ENCODE measurements at places on chromosomes 11 and 22.
A peak's percentile ranks its signal among the peaks of the same experiment; 100 is the strongest.

- no peak for DNase-seq
These were observed 31.7 kb upstream of the SLC25A1 start for GRCh38 chr22:19210188-19210587.

DNA sequence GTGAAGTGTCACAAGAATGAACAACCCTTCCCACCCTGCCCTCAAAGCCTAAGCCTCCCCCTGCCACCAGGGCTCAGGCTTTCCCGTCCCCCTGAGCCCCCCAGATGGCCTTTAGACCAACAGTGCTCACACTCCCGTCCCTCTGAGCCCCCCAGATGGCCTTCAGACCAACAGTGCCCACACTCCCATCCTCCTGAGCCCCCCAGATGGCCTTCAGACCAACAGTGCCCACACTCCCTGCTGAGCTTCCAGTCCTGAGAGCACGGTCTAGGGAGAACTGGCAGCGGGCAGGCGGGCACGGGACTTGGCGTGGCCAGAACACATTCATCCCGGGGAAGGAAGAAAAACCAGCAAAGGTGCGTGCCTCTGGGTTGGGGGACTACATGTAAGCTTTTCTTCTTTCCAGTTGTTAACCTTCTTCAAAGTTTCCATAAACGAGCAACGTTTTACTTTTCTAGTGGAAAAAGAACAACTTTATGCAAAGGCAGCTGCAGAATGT lies 2.5 kb downstream of the MRGPRG start:
- DNase-seq, result no peak

- no peak for DNase-seq
These were observed 14.1 kb downstream of the SPECC1L start for GRCh38 chr22:24284747-24285203.

DNA sequence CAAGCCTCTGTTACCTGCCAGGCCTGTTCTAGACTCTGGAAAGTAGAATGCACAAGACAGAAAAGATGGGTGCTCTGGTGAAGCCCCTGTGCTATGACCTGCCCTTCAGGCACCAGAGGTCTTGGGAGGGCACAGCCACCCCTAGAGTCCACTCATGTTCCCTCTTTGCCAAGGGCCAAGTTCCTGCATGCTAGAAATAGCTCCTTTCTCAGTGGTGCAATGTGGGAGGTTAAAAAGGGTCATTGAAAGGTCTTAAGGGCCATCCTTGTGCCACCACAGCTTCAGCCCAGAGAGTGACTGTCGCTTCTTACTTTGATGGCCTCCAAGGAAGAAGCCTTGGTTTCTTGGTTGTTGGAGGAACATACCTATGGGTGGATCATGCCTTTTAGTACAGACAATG lies 84.6 kb upstream of the PARVA start:
- DNase-seq, result no peak

GRCh38 chr11:123473941-123474677 lies 44.0 kb downstream of the GRAMD1B start:
- DNase-seq, result peak; percentile 93

DNA sequence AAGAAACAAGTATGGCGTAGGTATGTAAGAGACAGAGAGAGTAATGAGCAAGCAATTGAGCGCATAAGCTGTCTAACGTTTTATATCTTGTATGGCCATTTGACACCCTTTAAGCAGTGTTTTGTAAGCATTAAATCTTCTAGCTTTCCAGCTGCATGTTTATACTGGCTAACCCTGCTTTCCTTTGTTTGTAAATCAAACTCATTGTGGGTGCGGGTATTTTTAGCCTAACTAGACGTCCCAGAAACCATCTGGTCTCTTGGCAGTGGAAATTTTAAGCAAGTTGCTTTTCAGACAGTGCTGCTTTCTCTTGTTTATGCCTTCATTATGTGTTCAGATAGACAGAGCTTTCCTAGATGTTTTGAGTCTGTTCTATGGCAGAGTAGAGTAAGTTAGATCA lies 73.5 kb downstream of the RNF169 start:
- peak; percentile 80 for DNase-seq

- no peak for DNase-seq
These were observed 3.2 kb downstream of the ATM start for GRCh38 chr11:108226036-108226435.

- DNase-seq, result no peak
These were observed 103.5 kb upstream of the CADM1 start for GRCh38 chr11:115607621-115608221.

DNA sequence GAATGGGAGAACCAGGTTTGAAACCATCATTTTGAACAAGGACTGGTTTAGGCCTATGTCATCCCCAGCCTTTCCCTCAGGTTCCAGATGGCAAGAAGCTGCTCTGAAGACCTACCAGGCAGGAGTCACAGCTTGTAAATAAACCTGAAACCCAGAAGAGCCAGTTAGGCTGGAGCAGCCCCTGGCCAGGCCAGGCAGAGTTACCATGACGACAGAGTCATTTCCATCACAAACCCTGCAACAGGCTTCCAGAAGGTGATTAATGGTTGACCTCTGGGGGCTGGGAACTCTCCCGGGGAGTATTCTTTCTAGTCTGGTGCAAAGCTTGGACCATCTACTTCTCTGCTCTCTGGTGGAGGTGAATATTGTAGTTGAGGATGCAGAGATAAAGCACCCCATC lies 164.1 kb upstream of the NCAM1 start:
- DNase-seq, result no peak

GRCh38 chr11:70364745-70365543 lies 33.4 kb upstream of the CTTN start:
- DNase-seq, result no peak

- peak; percentile 66 for DNase-seq
These were observed 9.8 kb upstream of the DDX10 start for GRCh38 chr11:108654994-108655631.

DNA sequence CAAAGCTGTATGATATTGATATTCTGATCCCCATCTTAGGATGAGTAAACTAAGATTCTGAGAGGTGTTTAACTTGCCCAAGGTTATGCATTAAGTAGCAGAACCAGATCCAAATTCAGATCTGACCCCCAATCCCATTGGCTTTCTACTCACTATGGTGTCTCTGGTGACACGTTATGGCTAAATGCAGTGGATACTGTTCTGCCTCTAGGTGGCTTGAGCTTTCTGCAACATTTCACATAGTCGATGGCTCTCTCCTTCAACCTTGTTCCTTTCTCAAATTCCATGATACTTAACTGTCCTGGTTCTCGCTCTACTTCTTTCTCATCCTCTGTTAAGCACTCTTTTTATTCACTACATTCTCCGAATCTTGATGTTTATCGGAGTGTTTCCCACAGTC lies 9.4 kb downstream of the C11orf97 start:
- no peak for DNase-seq

DNA sequence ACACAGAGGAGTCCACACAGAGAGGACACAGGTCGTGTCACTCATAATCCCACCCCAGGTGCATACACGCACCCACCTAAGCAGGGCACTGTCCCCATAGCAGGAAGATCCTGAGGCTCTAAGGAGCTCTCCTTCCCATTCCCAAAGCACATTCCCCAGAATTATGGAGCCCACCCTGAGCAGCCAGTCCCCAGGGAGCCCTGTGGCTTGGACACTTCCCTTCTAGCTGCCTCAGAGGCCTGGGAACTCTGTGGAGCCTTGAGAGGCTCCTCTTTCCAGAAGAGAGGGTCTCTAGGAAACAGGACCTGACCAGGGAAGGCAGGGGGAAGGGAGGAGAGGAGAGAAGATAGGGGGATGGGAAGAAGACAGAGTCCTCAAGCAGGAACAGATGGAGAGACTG lies 29.8 kb downstream of the ARHGEF17 start:
- no peak for DNase-seq

GRCh38 chr11:2091112-2091746 lies 48.0 kb downstream of the IGF2 start:
- DNase-seq, result no peak

DNA sequence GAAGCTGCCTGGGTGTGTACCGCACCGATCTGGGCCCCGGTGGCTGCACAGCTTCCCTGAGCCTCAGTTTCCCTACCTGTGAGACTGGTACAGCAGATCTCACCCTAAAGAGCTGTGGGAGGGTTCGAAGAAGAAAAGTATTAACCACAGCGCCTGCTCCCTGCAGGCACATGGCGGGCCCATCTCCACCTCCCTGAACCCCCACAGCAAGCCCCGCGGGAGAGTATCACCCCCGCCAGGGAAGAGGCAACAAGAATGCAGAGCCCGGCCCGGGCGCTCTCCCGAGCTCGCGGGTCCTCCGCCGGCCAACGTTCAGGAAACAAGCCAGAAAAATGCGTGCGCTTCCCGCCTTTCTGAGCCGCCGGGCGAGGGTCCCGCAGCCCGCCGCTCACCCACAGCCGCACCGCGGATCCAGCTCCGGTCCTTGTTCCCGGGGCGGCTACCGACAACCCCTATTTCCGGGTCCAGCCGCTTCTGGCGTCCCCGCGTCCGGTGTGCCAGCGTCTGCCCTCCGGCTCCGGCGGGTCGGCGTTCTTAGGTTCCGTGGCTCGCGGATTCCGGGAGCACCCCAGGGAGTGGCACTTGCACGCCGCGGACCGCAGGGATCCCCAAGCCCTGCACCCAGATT lies at the start of gene TOP3B:
TOP3B (minus strand) TSS at position 450 of the 628 bp plus-strand sequence. CDS start 7,078 bp downstream, outside the sequence.
- DNase-seq, result peak; percentile 74

DNA sequence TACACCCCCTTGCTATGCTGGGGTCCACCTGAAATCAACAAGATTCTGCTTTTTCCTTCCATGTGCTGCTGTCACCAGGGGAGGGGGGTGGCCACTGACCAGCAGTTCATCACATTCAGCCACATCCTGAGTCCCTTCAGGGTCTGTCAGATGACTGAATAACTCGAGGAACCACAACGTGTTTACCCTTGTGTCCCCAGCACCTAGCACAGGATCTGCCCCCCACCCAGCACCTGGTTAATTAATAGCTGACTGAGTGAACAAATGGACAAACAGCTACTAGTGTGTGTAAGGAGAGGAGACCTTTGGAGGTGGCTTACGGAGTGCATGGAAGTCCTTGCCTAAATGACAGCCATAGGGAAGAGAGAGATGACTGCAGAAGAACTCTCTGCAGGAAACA lies 119.5 kb upstream of the NCAM1 start:
- DNase-seq, result no peak

DNA sequence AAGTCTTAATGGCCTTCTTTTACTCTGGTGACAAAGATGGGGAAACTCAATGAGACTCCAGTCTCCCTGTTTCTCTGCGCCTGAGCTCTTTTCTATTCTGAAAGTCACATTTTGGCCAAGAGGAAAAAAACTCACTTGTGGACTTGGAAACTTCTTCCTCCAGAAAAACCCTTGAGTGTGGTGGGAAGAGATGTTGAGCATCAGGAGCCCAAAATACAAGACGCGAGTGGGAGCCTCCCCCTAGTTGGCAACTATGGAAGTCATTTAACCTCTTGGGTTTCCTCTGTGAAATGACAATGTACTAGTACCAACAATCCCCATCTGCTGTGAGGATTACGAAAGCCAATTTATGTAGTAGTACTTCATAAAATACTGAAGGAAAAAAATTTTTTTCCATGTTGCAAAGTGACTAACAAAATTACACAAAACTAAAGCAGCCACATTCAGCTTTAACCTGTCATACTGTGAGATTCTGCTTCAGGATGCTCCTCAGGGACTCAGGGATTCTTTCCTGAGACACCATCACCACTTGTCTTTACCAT lies 524 bp upstream of the SLC25A17 start:
- no peak for DNase-seq

DNA sequence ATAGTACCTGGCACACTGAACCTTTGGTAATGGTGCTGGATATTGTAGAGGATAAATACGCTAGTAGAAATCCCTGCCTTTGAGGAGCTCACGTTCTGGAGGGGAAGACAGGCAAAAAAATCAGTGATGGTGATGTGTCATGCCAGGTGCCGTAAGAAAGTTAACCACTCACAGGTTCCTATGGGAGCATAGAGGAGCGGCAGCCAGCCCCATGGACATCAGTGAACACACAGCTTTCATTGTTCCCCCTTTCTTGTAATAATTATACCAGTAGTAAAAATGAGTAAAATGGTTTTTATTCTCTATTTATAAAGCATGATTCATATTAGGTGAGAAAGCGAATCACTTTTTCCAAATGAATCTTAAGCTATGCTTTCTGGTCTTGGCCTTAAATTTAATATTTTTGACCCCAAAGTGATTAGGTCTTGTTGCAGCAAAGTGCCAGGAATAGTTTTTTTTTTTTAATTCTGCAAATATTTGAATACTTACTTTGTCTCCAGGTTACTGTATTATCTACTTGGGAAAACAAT lies 57.9 kb downstream of the UVRAG start:
- DNase-seq, result no peak

DNA sequence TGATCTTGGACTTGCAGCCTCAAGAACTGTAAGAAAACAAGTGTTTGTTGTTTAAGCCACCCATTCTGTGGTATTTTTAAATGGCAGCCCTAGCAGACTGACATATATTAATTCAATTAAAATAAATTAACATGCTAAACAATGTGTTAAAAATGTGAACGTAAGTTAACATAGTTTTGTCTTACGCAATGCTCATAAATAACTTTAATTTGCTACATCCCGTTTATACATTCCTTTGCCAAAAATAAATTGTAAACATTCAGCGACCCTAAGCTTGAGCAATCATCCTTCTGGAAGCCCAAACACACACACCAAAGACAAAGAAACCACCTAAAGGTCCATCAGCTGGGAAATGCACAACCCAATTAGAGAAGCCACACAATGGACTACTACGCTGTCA lies 70.4 kb downstream of the CELSR1 start:
- DNase-seq, result no peak

DNA sequence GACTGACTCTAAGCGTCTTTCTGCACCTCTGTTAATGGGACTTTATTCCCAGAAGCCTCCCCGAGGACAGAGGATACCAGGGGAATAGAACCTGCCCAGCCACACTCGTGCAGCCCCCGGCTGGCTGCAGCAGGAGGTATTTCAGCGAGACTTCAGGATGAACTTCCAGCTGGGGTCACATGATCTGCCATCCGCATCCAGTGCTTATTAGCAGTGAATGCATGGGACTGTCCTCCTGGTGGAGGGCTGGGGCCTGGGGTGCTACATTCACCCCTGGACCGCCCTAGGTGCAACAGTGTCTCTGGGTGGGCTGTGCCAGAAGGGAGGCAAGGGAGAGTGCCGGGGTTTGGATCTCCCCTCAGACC lies 1.6 kb downstream of the DUSP8 start:
- DNase-seq, result no peak

DNA sequence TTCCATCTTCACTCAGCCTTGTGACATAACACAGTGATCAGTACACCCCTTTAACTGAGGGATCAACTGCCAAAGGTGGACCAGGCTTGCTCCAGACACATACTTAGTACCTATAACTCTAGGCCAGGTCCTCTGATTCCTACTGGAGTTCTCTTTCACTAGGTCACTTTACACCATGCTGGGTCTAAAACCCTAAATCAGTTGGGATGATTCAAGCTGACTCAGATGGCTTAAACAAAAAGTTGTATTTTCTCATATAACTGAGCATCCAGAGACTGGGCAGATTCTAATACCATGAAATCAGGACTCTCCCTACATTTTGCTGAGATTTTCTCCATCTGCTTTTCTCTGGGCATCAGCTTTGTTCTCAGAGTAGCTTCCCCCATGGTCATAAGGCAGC lies 26.0 kb upstream of the FLI1 start:
- peak; percentile 49 for DNase-seq

- no peak for DNase-seq
These were observed 26.9 kb downstream of the HIRA start for GRCh38 chr22:19404676-19405075.

DNA sequence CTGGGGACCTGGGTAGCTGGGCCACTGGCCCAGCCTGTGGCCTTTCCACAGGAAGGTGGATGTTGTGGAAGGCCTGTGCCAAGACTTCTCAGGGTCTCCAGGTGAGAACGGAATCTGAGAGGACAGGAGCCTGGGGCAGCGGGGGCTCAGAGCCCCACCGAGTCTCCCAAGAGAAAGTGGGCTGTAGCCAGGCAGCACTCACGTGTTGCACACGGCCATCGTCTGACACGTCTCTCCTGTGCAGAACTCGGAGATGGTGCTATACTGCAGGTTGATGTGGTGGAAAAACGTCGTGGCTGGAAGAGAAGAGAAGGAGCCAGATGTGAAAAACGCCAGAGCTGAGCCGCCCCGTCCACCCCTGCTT lies 6.4 kb downstream of the MOB2 start:
- no peak for DNase-seq

Measured in astrocyte of the spinal cord (primary cell).